Brain microvascular endothelial cell (primary cell): ENCODE measurements at places on chromosomes 5 and 9.
A peak's percentile ranks its signal among the peaks of the same experiment; 100 is the strongest.

DNA sequence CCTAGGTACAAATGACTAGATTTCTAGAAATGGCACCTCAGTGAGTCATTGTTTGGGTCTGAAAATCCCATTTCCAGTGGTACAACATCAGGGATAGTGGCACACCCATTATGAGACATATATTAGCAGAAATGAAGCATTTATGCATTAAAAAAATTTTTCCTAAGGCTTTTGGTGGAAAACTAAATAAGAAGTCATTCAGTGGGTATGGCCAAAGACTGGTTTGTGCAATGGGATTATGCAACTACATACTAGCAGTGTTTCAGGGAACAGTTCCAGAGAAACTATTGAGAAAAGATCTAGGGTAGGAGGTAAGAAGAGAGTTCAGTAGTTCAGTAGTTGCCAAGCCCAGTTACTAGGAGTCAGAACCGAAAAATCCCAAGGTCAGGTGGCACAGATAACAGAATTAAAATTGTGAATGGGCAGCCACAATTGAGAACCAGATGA lies 106.5 kb upstream of the HAPLN1 start:
- peak; percentile 4 for DNase-seq

DNA sequence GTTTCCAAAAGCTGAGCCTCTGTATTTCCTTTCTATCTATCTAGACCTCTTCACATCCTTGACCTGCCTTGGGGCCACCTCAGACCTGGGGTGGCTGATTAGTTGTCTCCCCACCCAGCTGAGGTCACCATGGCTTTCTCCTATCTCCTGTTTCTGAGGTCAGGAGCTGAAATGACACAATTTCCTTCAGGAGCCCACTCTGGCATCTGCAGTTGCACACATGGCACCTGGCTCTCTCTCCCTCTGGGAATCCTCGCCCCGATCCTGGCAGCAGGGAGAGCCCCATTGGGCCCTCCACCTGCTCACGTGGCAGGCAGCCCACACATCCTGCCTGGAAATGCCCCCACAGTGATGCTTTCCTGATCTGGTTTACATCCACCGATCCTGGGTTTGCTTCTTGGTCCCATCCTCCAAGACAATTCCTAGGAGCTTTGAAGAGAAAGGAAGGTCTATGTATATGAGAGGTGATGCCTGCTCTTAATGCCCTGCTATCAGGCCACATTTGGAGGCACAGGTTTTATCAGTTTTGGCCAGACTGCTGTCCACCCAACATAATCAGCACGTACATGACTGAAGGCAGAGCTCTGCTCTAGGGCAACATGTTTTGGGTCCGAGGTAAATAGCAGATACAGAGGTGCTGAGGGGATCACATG lies 53.7 kb downstream of the MARCHF3 start:
- no peak for DNase-seq

DNA sequence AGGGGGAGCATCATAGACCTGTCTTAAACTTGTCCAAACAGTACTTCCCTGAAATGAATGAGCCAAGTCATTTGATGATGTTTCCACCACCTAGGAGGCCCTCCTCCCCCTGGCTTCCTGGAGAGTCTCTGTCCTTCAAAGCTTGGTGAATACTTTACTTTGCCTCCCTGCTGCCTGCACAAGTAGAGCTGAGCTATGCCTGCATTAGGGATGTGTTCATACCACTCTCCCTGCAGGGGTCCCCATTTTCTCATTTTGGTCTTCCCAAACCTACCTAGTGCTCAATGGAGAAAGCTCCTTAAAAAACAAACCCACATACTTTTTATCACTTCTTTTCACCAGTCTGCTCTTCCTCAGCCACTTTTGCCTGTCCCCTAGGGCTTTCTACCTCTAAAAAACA lies 7.7 kb downstream of the CCNI2 start:
- peak; percentile 28 for DNase-seq

DNA sequence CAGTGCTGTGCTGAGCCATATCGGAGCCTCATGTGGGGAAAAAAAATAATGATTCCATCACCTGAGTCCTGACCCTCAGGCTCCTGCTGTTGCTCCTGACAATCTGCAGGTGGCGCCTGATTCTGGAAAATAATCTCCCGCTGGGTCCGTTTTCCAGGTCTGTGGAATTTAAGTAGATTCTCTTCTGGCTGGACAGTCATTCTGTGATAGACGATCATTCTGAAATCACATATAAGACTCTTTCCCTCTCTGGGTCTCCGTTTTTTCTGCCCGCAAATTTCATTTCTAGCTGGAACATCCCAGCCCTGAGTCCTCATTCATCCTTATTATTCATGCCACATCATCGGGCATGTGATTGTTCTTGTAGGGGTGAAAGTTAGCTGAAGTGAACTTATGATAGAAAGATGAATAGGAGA lies 22.1 kb upstream of the STXBP1 start:
- DNase-seq, result peak; percentile 60

GRCh38 chr9:19511694-19512093 lies 102.9 kb downstream of the ACER2 start:
- no peak for DNase-seq

DNA sequence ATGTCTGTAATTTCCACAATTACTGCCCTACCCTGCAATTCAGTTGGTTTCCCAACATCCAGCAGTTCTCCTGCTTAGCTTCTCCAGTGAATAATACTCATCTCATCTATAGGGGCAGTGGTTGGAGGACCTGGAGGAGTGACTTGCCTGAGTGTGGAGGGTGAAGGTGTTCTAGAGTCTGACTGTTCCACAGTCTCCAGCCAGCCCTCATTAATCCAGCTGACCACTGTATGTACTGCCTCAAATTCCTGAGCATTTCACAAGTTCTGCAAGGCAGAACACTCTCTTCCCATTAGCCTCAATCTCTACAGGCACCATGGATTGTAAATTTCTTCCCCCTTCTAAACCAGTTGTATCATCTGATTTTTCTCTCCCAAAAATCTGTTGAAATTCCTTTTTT lies 147.4 kb upstream of the NFIL3 start:
- no peak for DNase-seq

- DNase-seq, result peak; percentile 74
These were observed 170.3 kb downstream of the PDZD2 start for GRCh38 chr5:31809050-31809870.

DNA sequence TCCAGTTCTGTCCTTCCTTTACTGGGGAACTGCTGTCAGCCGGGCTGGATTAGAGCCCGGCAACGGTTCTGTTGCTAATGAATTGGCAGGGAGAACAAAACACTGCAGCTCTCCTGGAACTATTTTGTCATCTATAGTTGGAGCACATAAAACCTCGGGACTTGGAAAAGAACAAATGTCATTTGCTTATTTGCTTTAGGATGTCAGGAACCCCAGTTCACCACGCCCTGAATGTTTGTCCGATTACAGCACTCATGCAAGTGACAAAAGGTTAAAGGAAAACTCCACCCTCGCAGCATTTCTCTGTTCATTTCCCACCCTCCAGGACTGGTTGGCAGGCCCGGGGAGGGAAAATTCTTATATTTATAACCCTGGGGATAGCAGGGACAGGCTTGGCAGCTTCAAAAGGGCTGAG lies 66.4 kb upstream of the PLPP1 start:
- peak; percentile 81 for DNase-seq

GRCh38 chr5:5156471-5157082 lies 16.4 kb downstream of the ADAMTS16 start:
- DNase-seq, result no peak

DNA sequence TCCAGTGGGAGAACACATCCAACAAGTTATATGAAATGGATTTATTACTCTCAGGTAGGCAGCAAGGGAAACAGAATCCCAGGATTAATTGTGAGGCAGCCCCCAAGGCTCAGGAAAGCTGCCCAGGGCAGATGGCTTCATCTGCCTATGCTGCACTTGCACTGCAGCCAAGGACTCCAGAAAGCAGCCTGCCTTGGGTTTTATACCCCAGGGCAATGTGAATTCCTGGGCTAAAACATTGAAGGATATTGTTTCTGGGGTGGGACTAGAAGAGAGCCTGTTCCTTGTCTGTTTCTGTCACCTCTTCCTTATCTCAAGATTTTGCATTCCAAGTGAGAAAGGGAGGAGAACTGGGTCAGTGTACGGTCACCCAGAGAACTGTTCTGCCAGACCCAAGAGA lies 8.8 kb upstream of the CCL27 start:
- no peak for DNase-seq

- DNase-seq, result no peak
These were observed 44.1 kb upstream of the GABRP start for GRCh38 chr5:170739446-170739845.

- no peak for DNase-seq
These were observed 176.9 kb downstream of the EBF1 start for GRCh38 chr5:158922816-158923215.

GRCh38 chr9:22382331-22382730 lies 64.3 kb upstream of the DMRTA1 start:
- DNase-seq, result no peak

DNA sequence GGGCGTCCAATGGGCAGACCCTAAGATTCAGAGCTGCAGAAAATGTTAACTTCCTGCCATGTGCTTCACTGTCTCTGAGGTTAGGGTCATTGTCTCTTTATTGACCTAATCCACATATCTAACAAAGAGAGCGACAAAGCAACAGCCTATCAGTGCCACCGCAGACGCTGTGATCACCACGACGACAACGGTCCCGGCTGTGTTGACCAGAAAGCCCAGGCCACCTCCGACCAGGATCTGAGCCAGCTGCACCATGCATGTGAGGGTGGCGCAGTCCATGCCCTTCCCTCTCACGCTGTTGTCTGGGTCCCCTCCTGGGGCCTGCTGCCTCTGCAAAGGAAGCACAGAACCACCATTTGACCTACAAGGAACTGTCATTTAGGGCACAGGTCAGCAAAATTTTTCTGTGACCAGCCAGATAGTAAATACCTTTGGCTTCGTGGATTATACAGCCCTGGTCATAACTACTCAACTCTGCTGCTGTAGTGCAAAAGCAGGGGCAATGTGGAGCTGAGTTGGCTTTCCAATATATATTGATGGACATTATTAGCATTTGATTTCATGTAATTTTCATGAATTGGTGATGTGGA lies 8.5 kb downstream of the RXFP3 start:
- DNase-seq, result no peak

DNA sequence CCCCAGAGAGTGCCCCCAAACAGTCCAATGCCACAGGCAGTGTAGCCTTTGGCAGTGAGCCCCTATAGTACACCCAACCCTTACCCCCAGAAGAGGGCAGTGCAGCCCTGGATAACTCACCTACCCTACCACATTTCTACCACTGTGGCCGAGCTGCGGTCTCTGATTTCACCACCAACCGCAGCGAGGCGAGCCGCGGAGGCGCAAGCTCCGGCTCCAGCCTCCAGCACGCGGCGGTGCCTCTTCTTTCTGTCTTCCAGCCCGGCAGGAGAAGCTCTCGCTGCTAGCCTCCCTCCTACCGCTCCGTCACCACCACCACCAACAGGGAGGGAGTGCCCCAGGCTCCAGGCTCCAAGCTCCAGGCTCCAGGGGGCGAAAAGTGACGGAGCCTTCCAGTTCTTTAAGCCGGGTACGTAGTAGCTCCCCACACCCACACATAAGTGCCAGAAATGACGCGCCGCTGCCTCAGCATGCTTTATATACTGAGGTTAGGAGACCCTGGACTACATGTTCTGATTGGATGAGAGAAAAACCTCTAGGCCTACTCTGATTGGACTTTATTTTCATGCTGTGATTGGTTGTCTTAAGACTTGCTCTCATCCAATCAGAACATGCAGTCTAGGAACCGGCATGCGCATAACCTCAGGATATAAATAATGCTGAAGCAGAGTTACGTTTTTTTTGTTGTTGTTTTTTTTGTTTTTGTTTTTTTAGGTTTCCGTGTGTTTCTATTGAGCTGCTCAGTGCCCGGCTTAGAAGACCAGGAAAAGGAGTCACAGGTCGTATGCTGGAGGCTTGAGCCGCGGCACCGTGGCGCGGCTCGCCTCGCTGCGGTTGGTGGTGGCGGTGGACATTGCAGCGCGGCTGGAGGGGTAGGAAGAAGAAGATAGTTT lies at the start of gene PCAT7:
TSS of gene PCAT7 (plus strand) at position 645 of the 893 bp plus-strand sequence.
- DNase-seq, result peak; percentile 24

- DNase-seq, result no peak
These were observed 24.1 kb downstream of the S1PR3 start for GRCh38 chr9:89015336-89015735.

DNA sequence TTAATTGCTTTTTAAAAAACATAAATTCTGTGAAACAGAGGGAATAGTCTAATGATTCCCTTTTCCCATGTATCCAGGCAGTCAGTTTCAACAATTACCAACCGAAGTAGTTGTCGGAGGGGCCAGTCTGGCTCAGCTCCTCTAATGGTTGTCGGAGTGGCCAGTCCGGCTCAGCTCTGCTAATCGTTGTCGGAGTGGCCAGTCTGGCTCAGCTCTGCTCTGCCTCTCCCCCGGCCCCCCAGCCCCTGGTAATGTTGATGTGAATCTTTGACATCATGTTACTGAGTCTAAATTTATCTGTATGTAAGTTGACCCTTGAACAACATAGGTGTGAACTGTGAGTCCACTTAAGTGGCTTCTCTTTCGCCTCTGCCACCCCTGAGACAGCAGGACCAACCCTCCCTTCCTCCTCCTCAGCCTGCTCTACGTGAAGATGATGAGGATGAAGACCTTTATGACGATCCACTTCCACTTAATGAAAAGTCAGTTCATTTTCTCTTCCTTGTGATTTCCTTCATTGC lies 9.4 kb downstream of the NDUFS6 start:
- DNase-seq, result no peak

- DNase-seq, result no peak
These were observed 203.2 kb downstream of the RAB3C start for GRCh38 chr5:58786035-58786434.

DNA sequence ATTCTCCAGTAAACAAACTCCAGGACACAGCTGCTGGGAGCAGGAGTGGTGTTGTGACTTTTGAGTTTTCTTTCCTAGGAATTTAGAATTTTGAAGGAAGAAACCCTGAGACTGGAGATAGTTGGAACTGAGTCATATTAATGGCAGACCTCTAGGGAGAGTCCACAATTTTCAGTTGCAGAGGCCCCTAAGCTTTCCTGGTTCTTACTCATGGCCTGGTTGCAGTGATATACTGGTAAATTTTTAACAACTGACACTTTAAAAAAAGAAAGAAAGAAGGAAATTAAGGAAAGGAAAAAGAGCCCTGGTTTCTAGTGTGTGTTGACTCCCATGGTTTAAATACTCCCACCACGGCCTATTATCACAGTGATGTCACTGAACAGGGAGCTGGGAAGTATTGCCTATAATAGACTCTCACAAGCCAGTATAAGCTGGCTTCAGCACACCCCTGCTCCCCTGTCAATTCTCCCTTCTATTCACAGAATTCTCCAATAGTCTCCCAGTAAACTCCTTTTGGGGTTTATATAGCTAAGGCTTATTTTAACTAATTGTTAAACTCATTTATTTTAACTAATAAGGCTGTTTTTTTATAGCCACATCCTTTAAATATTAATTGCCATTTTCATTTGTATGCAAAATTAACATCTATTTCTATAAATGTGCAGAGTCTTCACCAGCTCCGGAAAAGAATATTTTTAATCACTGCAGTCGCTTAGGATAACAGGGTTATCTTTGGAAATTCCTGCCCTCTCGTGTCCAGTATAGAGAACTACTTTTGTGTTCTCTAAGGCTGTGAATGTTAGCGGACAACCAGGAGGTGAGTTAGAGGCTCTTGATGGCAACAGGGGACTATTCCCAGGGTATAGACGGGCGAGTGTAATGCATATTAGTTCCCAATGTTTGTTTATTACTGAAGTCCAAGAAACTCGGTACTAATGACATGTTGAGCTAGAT lies 59.7 kb downstream of the GGTA1 start:
- peak; percentile 32 for DNase-seq
